ENCODE measurements at places on chromosomes 5 and 9.

GRCh38 chr9:27333241-27334052 lies 36.5 kb upstream of the EQTN start:
- peak; percentile 42 for DNase-seq

GRCh38 chr5:122316656-122317055 lies 4.6 kb downstream of the SNCAIP start:
- no peak for DNase-seq

DNA sequence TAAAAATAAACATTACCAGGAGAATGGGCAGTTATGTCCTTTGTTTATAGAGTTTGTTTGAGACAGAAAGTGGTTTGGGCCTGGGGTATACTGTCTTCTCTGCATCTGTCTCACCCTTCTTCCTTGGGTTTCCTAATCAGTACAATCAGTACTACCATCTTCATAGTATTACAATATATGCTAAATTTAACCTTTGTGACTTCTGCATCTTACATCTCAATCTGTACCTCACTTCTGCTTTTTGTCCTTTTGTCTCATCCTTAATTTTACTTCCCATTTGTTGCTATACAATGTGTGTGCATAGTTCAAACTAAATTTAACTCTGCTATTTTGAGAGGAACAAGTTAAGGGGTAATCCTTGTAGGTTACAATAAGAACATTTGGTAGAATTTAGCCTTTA lies 19.6 kb downstream of the FBXO38 start:
- DNase-seq = no peak

DNA sequence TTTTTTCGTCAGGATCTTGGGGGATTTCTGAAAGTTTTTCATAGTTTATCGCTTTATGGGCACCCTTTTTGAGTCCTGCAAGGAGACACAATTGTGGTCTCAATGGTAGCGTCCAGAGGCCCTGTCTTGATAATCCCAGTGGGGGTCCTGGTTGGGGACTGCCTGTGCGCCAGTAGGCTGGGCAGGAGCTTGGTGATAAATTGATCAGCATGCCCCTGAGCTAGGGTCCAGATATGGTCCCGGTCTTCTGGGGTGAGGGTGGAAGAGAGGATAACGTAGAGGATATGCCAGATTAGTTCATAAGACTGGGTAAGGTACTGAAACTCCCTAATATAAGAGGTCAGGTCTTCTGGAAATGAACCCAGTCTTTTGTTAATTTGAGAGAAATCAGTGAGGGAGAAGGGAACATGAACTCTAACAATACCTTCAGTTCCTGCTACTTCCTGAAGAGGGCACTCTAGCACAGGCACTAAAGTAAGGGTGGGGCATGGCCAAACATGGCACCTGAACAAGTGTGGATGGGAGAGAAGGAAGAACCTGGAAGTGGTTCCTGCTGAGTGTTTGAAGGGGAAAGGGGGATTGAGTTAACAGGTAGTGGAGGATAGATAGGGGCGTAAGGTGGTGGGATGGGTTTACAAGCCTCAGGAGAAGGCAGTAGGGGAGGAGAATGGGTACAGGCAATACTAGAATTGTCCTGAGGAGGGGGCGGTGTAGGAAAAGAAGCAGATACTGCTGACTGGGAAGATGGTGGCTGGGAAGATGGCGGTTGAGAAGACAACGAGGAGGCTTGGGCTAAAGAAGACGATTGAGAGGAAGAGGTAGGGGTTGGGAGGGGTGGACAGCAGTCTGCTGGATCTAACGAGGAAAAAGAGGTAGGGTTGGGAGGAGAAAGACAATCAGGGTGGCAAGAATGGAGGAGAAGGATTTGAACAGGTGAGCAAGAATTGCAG lies 33.8 kb upstream of the ANXA2R start:
- DNase-seq = no peak

GRCh38 chr9:132602207-132602606 lies 19.8 kb downstream of the BARHL1 start:
- DNase-seq = no peak

DNA sequence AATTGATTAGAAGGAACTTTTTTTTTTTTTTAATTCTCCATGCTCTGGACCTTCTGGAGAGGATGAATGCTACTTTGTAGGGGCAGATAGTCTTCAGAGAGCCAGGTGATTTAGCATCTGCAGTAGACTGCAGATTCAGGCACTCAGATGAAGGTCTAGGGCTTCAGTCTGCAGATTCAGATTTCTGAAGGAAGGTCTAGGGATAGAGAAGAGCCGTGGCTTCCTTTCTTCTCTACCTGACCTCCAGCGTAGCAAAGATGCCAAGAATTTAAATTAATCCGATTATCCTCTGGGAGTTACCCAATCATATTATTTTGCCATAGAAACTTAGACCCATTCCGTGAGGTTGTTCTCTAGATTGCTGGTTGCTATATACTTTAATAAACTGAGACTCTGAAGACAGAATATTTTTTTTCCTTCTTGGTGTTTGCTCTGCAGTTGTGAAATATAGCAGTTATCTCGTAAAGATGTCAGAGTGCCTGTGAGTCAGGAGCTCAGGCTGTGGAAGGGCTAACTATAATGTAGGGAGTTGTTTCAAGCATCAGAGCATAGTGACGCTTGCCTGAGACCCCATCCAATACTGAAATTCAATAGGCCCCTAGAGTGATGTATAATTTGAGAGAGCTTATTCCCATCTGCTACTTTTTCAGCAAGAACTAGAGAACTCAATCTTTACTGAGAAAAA lies 132.7 kb upstream of the SLC12A2 start:
- no peak for DNase-seq

DNA sequence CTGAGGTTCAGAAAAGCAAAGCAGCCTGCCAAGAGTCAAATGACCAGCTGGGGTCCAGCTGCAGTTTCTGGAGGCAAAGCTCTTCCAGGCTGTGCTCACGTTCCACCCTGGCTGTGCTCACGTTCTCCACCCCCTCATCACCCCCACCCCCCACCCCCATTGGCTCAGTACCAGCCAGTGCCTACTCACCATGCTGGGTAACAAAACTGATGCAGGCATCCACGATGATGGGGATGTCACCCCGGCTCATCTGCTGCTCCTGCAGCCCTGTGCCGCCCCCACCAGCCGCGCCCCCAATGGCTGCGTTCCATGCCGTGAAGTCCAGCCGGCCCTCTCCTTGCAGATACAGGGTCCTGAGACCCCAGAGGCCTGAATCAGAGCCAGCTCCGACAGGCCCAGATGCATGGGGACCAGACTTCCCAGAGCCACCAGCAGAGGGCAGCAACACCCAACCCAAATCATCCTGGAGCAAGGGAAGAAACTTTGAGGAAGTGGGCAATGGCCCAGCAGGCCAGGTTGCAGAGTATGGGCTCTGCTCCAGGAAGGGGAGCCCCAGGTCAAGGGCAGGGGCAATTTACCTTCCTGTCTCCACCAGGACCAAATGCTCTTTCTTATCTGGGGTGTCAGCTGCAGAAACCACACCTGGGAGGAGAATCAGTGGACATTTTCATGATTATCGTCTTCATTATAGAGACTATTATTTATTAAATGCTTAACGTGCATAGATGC lies 13.7 kb upstream of the FCHSD1 start:
- no peak for DNase-seq

GRCh38 chr9:92605224-92605623 lies 64.7 kb downstream of the IPPK start:
- DNase-seq = no peak

DNA sequence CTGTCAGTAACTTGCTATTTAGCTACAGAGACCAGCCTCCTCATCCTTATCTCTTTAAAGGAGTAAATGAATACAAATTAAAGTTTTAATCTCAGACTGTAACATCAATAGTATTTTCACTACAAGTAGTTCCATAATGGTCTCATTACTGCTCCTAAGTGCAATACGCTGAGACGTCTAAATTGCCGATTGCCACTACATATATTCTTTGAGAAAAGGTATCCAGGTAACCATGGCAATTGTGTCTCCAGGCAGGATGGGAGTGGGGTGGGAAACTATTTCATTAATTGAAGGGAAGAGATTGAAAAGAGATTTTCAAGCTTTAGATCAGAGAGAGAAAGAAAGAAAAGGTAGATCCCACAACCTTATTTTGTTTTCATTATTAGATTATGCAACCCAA lies 65.5 kb upstream of the PPP2R2B start:
- no peak for DNase-seq
